ENCODE measurements at places on chromosomes 3 and 15.
A peak's percentile ranks its signal among the peaks of the same experiment; 100 is the strongest.

DNA sequence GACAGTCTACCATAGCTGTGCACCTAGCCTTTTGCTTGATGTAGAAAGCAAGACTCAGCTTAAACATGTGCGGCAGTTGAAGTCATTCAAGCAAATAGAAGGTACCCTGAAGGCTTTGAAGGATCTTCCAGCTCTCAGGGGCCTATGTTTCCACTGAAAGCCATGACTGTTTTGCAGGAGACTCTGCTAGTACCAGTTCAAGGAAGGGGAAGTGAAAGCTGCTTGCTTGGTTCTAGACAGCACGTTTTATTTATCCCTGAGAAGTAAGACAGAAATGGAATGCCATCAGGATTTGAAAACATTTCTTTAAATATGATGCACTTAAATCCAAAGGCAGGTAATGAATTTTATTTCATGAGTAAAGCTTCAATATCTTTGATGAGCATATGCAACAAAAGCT is 311.4 kb downstream of the PDCD6IP start:
- DNase-seq: no peak

DNA sequence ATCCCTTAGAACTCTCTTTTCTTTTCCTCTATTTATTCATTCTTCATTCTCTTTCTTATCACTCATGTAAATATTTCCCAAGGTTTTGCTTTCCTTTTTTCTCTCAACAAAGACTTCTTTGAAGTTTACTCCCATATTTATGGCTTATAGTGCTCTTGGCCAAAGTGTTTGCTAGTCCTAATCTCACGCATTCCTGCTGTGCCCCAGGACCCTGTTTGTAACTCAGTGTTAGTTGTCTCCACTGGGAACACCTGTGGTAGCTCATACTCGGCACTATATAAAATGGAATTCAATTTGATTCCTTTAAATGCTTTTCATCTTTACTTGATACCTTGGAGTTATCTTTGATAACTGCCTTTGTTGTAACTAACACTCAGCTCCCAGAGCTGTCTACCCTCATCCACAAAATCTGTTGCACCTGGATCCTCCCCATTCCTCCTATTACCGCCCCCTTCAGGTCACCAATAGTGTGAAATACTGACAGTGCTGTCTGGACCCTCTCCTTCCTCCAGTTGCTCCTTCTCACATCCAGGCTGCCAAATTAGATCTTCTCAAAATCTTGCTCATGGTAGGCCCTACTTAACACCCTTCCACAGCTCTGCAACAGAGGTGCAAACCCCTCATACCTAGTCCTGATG is 76.8 kb downstream of the TIGIT start:
- no peak for DNase-seq

GRCh38 chr15:79244876-79245275 is 37.6 kb upstream of the ANKRD34C start:
- DNase-seq: no peak

GRCh38 chr3:184419171-184419570 is 39.3 kb downstream of the CHRD start:
- no peak for DNase-seq

GRCh38 chr3:87053553-87053952 is 62.6 kb upstream of the VGLL3 start:
- DNase-seq: no peak

DNA sequence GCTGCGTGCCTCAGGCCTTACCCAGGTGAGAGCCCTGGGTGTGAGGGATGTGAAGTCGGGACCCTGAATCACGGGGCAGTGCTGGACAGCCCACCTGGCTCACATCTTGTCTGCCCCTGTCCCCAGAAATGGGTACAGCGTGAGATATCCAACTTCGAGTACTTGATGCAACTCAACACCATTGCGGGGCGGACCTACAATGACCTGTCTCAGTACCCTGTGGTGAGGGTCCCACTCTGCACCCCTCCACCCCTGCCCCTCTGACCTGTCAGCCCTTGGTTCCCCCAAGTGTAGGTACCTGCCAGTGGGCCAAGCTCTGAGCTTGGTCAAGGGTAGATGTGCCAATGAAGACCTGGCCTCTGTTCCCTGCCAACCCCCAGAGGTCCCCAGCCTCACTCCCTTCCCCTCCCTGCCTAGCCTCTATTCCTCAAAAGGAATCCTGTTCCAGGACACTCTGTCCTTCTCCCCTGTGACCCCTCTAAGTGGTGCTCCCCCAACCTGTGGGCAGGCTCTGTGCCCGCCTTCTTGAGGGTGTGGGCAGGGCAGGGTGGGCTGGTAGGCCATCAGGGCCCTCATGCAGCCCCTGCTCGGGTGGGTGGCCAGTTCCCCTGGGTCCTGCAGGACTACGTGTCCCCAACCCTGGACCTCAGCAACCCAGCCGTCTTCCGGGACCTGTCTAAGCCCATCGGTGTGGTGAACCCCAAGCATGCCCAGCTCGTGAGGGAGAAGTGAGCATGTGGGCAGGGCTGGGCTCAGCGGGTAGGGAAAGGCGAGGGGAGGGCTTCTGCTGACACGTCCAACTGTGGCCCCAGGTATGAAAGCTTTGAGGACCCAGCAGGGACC is 25.1 kb downstream of the NBEAL2 start:
- no peak for DNase-seq

DNA sequence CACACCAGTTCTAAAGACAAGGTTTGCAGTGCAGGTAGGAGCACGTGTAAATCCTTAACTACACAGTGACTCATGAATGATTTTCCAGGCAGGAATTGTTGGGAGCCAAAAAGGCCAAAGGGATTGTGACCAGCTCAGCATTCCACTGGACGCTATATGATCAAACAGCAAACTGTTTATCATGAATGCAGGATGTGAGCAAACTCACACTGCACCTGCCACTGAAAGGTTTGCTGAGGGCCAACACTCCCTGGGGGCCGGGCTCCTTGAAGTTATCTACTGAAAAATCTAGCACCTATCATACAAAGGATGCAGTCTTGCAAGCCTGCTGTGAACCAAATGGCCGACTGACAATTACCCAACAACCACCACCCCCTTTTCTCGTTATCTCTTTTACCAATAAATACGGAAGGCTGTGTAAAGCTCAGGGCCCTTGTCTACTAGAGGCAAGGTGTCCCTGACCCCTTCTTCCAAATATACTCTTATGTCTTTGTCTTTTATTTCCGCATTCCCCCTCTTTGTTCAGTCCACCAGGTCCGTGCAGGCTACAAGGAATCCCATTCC is 11.5 kb upstream of the DNASE1L3 start:
- DNase-seq: no peak

- DNase-seq: no peak
Observed at GRCh38 chr15:101053261-101053660, 134.1 kb downstream of the LRRK1 start.

DNA sequence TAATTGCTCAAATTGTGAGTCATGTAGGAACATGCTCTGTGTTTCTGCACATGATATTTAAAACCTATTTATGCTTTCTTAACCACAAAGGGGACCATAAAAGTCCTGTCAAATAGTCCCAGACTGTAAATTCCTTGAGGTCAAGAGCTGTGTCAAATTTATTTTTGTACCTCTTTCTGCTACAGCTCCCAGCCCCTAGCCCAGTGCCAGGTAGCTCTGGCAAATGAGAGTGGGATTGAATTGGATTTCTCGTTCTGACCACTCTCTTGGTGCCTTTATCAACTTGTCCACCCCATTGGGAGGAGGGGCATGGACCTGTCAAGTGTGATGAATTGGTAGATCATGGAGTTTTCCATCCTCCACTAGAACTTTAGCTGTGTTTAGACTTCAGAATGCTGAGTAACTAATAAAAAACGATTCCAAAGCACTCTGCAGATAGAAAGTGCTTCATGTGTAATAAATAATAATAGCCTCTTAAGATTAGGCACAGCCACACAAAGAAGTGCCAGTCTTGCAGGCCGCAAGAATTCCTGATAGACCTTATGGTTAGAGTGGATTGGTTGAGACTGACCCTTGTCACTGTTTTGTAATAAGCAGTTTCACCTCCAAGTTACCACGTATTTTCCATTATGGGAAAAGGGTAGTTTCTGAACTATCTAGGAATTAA is 120.4 kb downstream of the LPP start:
- DNase-seq: no peak

- no peak for DNase-seq
Observed at GRCh38 chr15:100615801-100616200, 13.4 kb downstream of the ASB7 start.

- DNase-seq: no peak
Observed at GRCh38 chr3:102194760-102195159, 240.1 kb upstream of the ZPLD1 start.

DNA sequence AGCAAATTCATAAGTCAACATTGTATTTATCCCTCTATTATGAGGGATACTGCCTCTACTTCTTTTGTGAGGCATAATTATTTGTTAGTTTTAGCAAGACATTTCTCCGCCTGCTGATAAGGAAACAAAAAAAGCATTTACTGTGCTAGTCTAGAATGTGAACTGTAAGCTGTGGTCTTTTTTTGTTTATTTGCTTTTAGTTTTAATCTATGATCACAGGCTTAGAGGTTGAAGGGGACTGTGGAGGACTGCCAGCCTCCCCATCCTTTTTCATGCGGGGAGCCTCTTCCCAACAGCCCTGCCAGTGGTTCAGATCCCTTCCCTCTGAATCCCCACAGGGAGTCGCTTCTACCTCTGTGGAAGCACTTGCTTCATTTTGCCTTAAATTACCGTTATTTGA is 331.0 kb upstream of the ROPN1 start:
- no peak for DNase-seq

- DNase-seq: no peak
Observed at GRCh38 chr15:62989366-62990055, 53.0 kb upstream of the TPM1 start.

GRCh38 chr15:45347033-45347432 is 31.3 kb downstream of the GATM start:
- no peak for DNase-seq

- DNase-seq: peak; percentile 93
Observed at GRCh38 chr3:64460877-64461276, 226.9 kb downstream of the ADAMTS9 start.

DNA sequence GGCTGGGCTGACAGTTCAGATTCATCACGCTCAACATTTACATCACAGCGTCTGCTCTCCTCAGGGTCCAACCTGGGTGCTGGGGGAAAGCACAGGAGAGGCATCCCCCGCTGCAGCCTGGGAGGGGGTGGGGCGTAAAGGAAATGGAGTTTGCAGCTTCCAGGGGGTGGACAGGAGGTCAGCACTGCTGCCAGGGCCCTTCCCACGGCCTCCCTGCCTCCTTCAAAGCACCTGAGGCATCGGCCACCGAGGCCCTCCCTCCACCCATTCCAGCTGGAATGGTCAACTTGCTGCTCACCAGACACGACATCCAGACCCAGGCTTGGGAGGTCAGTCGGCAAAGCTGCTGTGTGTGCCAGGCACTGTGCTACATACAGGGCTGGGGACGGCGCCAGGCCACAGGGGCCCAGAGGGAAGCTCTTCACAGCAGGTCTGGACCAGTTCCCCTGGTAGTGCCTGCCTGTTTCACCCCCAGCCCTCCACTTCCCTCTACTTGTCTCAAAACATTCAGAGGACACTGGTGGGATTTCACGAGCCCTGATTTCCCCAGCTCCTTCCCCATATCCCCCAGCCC is 120.7 kb downstream of the ANP32A start:
- no peak for DNase-seq

GRCh38 chr3:160869825-160870224 is 113.8 kb downstream of the PPM1L start:
- no peak for DNase-seq

DNA sequence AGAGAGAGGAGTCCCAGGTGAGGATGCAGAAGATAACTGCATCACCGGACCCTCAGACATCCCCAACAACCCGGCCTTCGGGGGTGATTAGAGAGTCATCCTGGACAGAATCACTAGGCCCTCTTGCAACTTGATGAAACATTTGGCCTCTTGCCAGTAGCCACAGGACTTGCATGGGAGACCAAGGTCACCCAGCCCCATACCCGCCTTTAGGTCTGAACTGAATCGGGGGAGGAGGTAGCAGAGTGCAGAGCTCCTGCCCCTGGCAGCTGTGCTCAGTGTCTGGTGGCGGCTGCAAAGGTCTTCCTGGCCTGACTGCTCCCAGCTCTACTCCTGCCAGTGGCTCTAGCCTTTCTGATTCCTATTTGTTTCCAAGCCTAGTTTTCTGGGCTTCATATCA is 12.4 kb downstream of the PIF1 start:
- DNase-seq: no peak

GRCh38 chr3:34285827-34286188 is 487.4 kb downstream of the PDCD6IP start:
- no peak for DNase-seq

DNA sequence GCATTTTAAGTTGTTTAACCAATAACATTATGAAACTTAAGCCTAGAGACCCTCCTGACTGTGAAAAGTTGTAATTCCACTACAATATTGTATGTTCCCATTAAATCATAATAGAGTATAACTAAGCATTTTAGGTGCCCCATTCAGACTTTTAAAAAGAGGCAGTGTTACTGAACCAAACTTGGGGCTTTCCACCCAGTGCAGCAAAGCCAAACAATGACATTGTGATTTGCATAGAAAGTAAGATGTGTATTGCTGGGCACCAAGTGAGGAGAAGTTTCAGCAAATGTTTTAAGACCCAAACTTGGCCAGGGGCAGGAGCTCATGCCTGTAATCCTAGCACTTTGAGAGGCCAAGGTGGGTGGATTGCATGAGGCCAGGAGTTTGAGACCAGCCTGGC is 706.2 kb downstream of the GRM7 start:
- no peak for DNase-seq

- DNase-seq: peak; percentile 55
Observed at GRCh38 chr3:69082805-69083204, 1.9 kb upstream of the ARL6IP5 start.

GRCh38 chr3:60536420-60536819 is 714.8 kb downstream of the FHIT start:
- DNase-seq: no peak

- DNase-seq: no peak
Observed at GRCh38 chr3:197404754-197405153, 106.3 kb upstream of the DLG1 start.

- DNase-seq: no peak
Observed at GRCh38 chr15:78308422-78309032, 9.1 kb upstream of the SKIC8 start.

DNA sequence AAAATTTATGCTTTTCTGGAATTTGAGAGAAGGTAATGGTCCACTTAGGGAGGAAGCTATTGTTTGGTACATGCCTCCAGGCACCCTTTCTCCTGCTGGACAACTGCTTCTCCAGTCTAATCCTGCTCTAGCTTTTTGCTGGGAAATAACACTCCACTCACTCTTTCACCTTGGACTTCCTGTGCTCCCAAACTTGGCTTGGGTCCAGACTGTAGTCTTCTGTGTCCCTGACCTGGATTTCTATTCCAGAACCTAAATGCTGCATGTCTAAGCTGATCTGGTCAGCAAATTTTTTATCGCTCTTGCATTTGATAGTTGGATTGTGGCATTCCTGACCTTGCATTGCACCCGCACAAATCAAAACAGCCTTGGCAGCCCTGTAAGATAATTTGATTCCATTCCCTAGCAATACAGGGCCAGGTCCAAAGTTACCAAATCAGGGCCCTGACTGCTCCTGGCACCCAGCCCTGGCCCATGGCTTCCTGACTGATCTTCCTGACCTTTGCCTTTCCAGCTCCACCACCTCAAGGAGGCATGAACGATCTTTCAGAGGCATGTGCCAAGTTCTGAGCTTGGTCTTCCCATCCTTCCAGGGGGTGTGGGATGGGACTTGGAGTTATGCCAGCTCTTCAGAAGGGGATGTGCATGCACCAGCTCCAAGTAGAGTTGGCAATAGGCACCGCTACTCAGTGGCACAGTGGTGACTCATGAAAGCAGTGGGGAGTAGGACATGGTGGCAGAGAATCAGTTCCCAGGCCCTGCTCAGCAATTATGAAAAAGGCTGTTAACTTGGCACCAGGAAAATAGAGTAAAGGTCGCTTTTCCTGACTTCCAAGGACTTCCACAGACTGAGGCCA is 43.9 kb upstream of the GOLGA8J start:
- DNase-seq: no peak
